Small intestine (tissue), 16 donors: ENCODE measurements at places on chromosomes 1 and 21. TPM values are rescaled to one million over a fixed set of nuclear protein-coding genes. Genes with fewer than 3 reads are reported as not detected.

Gene USF1
- 109 TPM for polyA plus RNA-seq

Gene CA6
- not detected for polyA plus RNA-seq

Gene NCMAP
- polyA plus RNA-seq = 1.3 TPM

Gene ASTN1
- polyA plus RNA-seq = 0.90 TPM
